ENCODE measurements at places on chromosomes 5 and 9.
A peak's percentile ranks its signal among the peaks of the same experiment; 100 is the strongest.

GRCh38 chr5:31435730-31436129, 96.2 kb downstream of the DROSHA start:
- no peaks in the 10 kb centered on the region for H3K27me3 ChIP-seq
- no peak for DNase-seq
- peaks cover 1% of the 10 kb centered on the region for H3K36me3 ChIP-seq
- no peaks in the 10 kb centered on the region for H3K4me1 ChIP-seq
- no peak overlapping the region for H3K27ac ChIP-seq

- no peak for DNase-seq
- H3K27ac ChIP-seq = no peak overlapping the region
- H3K36me3 ChIP-seq = no peaks in the 10 kb centered on the region
- no peaks in the 10 kb centered on the region for H3K27me3 ChIP-seq
- no peak overlapping the region for H3K4me3 ChIP-seq
Observed at GRCh38 chr5:18420711-18421110, 786.5 kb downstream of the TAF11L14 start.

GRCh38 chr5:83563631-83564030, 92.1 kb downstream of the VCAN start:
- H3K4me1 ChIP-seq = peaks cover 32% of the 10 kb centered on the region
- H3K27me3 ChIP-seq = no peaks in the 10 kb centered on the region
- peak overlapping the region; percentile 50 for H3K27ac ChIP-seq

GRCh38 chr5:97936231-97936630, 753.2 kb upstream of the RIOK2 start:
- H3K4me1 ChIP-seq = no peaks in the 10 kb centered on the region
- no peak for DNase-seq
- no peak overlapping the region for H3K27ac ChIP-seq
- no peaks in the 10 kb centered on the region for H3K27me3 ChIP-seq

DNA sequence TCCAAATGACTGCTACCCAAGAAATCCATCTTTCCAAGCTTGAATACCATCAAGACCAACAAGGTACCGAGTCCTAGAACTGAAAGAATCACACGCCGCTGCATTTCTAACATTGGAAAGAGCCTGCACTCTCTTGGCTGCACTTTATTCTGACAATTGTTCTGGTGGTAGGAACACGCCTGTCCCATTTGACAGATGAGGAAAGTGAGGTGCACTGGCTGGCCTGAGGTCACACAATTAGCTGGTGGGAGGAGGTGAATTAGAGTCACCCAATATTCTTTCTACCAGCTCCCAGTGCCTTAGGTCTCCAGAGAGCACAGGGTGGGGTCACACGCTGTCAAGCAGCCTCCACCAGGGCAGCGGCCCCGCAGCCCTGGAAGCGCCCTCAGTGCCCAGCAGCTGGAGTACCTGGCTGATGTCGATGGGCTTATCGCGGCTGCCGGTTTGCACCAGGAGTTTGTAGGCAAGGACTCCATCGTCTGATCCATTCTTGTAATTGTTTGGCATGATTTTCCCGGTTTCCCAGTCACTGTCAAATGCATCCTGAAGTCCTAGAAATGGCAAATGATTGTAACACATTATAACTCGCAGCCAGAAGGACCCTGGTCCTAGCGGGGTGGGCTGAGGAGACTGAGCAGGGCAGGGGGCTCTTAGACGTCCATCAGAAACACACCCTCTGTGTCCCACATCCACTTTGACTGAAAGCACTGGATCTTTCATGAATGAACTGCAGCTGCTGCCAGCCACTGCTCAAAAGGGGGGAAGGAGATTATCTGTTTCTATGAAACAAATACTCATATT, 55.1 kb downstream of the PTCH1 start:
- no peak overlapping the region for H3K4me3 ChIP-seq
- H3K4me1 ChIP-seq = 0 out of 2 replicates have a peak, but pooled peaks cover 5% of the 10 kb centered on the region
- H3K27ac ChIP-seq = no peak overlapping the region

All from Caco-2 (cell line).